Thoracic aorta (tissue), 2 donors: ENCODE measurements at places on chromosomes 7 and 10. TPM values are rescaled to one million over a fixed set of nuclear protein-coding genes. Genes with fewer than 3 reads are reported as not detected.

Gene SPDYE2
- total RNA-seq, result not detected

Gene GNGT1
- total RNA-seq, result not detected

- H3K27ac ChIP-seq, result no peak overlapping the region
- no peak for DNase-seq
- no peaks in the 10 kb centered on the region for H3K27me3 ChIP-seq
- H3K4me1 ChIP-seq, result no peaks in the 10 kb centered on the region
- H3K4me3 ChIP-seq, result no peak overlapping the region
- no peaks in the 10 kb centered on the region for H3K36me3 ChIP-seq
Measured at GRCh38 chr10:130352291-130352645, 216.1 kb downstream of the GLRX3 start.

- no peak overlapping the region for H3K4me3 ChIP-seq
- H3K27ac ChIP-seq, result no peak overlapping the region
- no peaks in the 10 kb centered on the region for H3K36me3 ChIP-seq
Measured at GRCh38 chr7:150937848-150938561, 40.1 kb downstream of the KCNH2 start.

Gene ANXA7
- 120 TPM for total RNA-seq

DNA sequence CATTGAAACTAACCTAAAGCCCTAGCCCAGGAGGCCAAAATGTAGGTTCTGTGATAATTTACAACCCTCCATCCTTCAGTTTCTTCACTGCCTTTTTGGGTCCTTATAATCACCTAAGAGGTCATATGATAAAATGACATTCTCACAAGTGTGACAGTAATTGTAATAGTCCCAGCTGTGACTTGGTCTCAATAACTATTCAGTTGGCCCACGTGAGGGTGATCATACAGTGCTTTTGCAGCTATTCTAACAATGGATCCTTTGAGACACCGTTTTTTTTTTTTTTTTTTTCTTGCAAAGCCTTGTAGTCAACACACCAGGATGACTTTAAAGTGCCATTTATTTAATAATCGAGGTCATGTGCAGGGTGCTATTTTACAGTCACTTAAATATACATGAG is 760.0 kb downstream of the PHTF2 start:
- H3K36me3 ChIP-seq, result no peaks in the 10 kb centered on the region
- no peak overlapping the region for H3K27ac ChIP-seq
- no peak for DNase-seq
- no peaks in the 10 kb centered on the region for H3K4me1 ChIP-seq
- no peaks in the 10 kb centered on the region for H3K27me3 ChIP-seq

DNA sequence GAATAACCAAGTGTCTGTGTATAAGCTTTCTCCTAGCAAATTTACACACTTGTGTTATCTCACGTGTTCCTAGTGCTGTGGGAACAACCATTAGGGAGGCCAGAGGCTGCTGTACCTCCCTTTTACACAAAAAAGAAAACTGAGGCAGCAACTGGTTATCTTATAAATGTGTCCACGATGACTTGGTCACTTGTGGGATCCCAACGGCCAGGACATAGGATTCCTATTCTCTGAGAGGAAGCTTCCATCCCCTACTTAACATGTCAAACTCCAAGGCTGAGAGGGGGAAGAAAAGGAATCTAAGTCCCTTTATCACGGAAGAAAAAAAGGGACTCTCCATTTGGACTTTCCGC is 484 bp downstream of the ZNF438 start:
- peak overlapping the region; percentile 99 for H3K27ac ChIP-seq
- H3K4me1 ChIP-seq, result peaks cover 59% of the 10 kb centered on the region
- no peak for DNase-seq
- H3K36me3 ChIP-seq, result no peaks in the 10 kb centered on the region

DNA sequence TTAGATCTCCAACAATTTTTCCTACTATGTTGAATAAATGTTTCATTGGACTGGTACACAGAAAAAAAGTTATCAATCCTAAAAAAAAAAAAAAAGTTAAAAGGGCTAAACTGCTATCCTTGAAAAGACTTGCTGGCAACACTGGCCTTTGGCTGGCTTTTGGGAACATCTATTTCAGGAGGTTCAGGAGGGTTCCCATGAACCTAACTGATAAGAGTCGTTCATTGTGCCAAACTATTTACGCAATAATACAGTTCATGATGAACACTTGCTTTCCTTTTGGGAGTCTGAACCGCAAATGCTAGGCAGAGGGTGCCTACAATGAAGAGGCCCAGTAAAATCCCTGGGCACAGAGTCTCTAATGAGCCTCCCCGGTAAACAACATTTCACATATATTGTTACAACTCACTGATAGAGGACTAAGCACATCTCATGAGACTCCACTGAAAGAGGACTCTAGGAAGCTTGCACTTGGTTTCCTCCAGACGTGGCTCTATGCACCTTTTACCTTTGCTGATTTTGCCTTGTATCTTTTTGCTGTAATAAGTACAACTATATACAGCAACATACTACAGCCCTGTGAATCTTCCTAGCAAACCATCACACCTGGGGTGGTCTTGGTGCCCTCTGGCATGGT is 45.0 kb downstream of the ZFAND4 start:
- no peaks in the 10 kb centered on the region for H3K27me3 ChIP-seq
- peaks cover 27% of the 10 kb centered on the region for H3K4me1 ChIP-seq
- no peak overlapping the region for H3K4me3 ChIP-seq
- no peaks in the 10 kb centered on the region for H3K36me3 ChIP-seq
- peak; percentile 9 for DNase-seq

GRCh38 chr7:26531926-26532325 is 240.3 kb downstream of the SNX10 start:
- H3K27ac ChIP-seq, result no peak overlapping the region
- H3K4me3 ChIP-seq, result no peak overlapping the region
- H3K4me1 ChIP-seq, result no peaks in the 10 kb centered on the region
- H3K27me3 ChIP-seq, result no peaks in the 10 kb centered on the region
- no peak for DNase-seq

DNA sequence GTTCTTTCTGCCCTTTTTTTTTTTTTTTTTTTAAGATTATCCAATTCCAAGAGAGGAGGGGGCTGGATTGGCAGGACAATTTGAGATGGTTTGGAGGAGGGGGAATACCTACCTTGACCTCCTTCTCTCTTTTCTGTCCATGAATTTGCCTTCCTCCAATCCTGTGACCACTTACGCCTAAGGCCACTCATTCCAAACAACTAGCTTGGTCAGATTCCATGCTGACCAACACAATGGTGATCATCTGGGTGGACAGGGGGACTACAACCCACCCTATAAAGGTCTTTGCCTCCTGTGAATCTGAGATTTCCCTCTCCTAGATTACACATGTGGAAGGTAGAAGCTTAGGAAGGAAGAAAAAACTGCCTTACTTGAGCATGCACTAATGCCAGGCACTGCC is 2.3 kb upstream of the LDB1 start:
- H3K4me3 ChIP-seq, result no peak overlapping the region
- peak overlapping the region; percentile 97 for H3K27ac ChIP-seq
- H3K27me3 ChIP-seq, result no peaks in the 10 kb centered on the region

- H3K36me3 ChIP-seq, result no peaks in the 10 kb centered on the region
- no peak overlapping the region for H3K4me3 ChIP-seq
- no peaks in the 10 kb centered on the region for H3K27me3 ChIP-seq
- no peaks in the 10 kb centered on the region for H3K4me1 ChIP-seq
- DNase-seq, result no peak
- no peak overlapping the region for H3K27ac ChIP-seq
Measured at GRCh38 chr7:11524476-11525397, 307.3 kb downstream of the THSD7A start.

- no peak overlapping the region for H3K27ac ChIP-seq
- no peak overlapping the region for H3K4me3 ChIP-seq
- peaks cover 12% of the 10 kb centered on the region for H3K4me1 ChIP-seq
Measured at GRCh38 chr10:60892571-60892970, 51.4 kb downstream of the RHOBTB1 start.

- no peak for DNase-seq
- H3K27ac ChIP-seq, result no peak overlapping the region
- H3K27me3 ChIP-seq, result no peaks in the 10 kb centered on the region
- H3K4me1 ChIP-seq, result no peaks in the 10 kb centered on the region
Measured at GRCh38 chr7:142566271-142566670, 183.0 kb upstream of the PRSS1 start.

Gene SYNPO2L
- not detected for total RNA-seq

GRCh38 chr7:43450894-43451293 is 132.0 kb upstream of the STK17A start:
- H3K4me3 ChIP-seq, result no peak overlapping the region
- H3K27me3 ChIP-seq, result no peaks in the 10 kb centered on the region
- H3K4me1 ChIP-seq, result no peaks in the 10 kb centered on the region
- no peak for DNase-seq
- H3K27ac ChIP-seq, result no peak overlapping the region

GRCh38 chr10:126480648-126481047 is 92.4 kb upstream of the ADAM12 start:
- H3K27ac ChIP-seq, result no peak overlapping the region
- no peaks in the 10 kb centered on the region for H3K4me1 ChIP-seq
- H3K4me3 ChIP-seq, result no peak overlapping the region
- H3K36me3 ChIP-seq, result no peaks in the 10 kb centered on the region

- no peak for DNase-seq
- no peaks in the 10 kb centered on the region for H3K36me3 ChIP-seq
- no peaks in the 10 kb centered on the region for H3K27me3 ChIP-seq
- no peak overlapping the region for H3K27ac ChIP-seq
- peak overlapping the region; percentile 97 for H3K4me3 ChIP-seq
Measured at GRCh38 chr10:46028584-46029460, 1.6 kb downstream of the NCOA4 start.

- H3K4me3 ChIP-seq, result no peak overlapping the region
- H3K27me3 ChIP-seq, result no peaks in the 10 kb centered on the region
- H3K36me3 ChIP-seq, result no peaks in the 10 kb centered on the region
- no peaks in the 10 kb centered on the region for H3K4me1 ChIP-seq
Measured at GRCh38 chr7:135095450-135095849, 52.4 kb upstream of the TMEM140 start.

Gene SEMA3C
- total RNA-seq, result 89.2 TPM

DNA sequence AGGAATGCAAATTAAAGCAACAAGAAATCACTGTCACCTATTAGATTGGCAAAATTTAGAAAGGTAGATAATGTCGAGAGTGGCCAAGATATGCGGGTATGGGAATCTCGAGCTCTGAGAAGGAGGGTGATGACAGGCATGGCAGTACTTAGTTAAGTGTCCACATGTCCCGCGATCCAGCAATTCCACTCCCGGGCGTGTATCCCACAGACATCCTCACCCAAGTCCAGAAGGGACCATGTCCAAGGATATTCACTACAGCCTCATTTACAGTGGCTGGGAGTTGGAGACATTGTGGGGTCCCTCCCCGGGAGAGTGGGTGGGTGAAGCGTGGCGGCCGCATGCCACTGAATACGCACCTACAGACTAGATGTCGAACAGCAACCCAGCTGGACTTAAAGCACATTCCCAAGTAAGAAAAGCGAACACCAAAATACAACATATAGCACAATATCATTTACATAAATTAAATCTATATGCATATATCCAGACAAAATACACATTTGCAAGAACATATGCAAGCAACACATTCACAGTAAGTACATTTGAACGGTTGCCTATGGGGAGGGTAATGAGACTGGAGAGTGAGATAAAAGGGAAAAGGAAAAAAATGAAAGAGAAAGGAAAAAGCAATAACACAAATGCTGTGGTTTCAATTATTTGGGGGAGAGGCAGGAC is 9.9 kb downstream of the KCNH2 start:
- DNase-seq, result no peak
- H3K36me3 ChIP-seq, result no peaks in the 10 kb centered on the region
- no peaks in the 10 kb centered on the region for H3K4me1 ChIP-seq
- H3K27ac ChIP-seq, result no peak overlapping the region

- H3K27me3 ChIP-seq, result no peaks in the 10 kb centered on the region
- H3K4me1 ChIP-seq, result no peaks in the 10 kb centered on the region
- H3K36me3 ChIP-seq, result no peaks in the 10 kb centered on the region
- no peak for DNase-seq
- no peak overlapping the region for H3K27ac ChIP-seq
Measured at GRCh38 chr7:136912339-136912738, 43.9 kb downstream of the CHRM2 start.

DNA sequence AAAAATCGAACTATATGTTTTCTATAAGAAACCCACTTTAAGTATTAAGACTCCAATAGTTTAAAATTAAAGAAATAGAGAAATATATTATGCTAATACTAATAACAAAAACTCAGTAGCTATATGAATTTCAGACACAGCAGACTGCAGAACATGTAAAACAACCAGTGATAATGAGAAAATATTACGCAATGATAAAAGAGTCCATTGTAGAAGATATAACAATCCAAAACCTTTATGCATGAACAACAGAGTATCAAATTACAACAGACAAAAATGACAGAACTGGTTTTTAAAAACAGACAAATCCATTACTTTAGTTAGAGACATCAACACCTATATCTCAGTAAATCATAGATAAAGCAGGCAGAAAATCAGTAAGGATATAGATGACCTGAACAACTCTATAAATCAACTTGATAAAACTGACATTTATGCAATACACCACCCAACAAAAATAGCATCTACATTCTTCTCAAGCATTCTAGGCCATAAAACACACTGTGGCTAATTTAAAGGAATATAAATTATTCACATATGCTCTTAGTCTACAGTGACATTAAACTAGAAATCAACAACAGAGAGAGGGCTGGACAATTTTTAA is 669.5 kb upstream of the GHITM start:
- no peak overlapping the region for H3K4me3 ChIP-seq
- DNase-seq, result no peak
- no peaks in the 10 kb centered on the region for H3K36me3 ChIP-seq
- no peaks in the 10 kb centered on the region for H3K4me1 ChIP-seq

DNA sequence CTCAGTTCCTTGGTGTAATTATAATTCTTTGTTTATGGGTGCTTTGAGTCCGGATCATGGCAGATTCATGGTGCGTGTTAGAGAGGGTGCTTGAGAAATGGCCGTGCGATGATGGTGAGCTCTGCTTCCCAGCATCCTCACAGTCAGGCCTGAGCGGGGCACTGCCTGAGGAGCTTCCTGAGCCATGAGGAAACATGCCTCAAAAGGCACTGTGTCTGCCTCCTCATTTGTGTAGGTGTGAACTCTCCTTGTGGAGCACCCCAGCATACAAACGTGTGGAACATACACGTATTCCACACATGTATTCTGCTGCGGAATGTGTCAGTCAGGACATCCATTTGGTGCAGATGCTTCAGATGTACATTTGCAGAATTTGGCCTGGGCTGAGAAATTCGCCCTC is 205.4 kb downstream of the CELF2 start:
- peaks cover 10% of the 10 kb centered on the region for H3K4me1 ChIP-seq
- DNase-seq, result no peak
- no peak overlapping the region for H3K4me3 ChIP-seq
- H3K36me3 ChIP-seq, result no peaks in the 10 kb centered on the region
- no peak overlapping the region for H3K27ac ChIP-seq

Gene IL2RA
- 21.0 TPM for total RNA-seq

DNA sequence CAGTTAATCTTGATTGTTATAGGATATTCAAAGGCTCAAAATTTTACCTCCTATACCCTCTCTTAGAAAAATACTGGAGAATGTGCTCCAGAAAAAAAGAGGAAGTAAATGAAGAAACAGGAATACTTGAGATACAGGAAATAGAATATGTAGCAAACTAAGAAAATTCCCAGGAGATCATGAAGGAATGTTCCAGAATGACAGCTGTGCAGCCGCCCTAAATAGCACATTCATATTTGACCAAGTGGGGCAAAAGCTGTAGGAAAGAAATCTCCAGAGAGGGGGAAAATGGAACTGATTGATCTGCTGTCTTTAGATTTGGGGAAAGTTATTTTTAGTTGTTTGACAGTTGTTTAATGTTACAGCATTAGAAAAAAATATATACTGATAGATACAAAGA is 46.2 kb upstream of the ZEB1 start:
- no peaks in the 10 kb centered on the region for H3K36me3 ChIP-seq
- no peak overlapping the region for H3K4me3 ChIP-seq
- H3K27me3 ChIP-seq, result no peaks in the 10 kb centered on the region

Gene SFMBT2
- total RNA-seq, result 9.0 TPM

GRCh38 chr7:44072364-44073231 is 7.2 kb upstream of the PGAM2 start:
- H3K27ac ChIP-seq, result peak overlapping the region; percentile 70
- peaks cover 22% of the 10 kb centered on the region for H3K4me1 ChIP-seq
- H3K4me3 ChIP-seq, result no peak overlapping the region
- peaks cover 5% of the 10 kb centered on the region for H3K36me3 ChIP-seq
- H3K27me3 ChIP-seq, result no peaks in the 10 kb centered on the region

Gene CLDN4
- not detected for total RNA-seq
